Suppressor macrophage treated with lipopolysaccharide for 1 hour (primary cell): ENCODE measurements at places on chromosomes 4 and X.

DNA sequence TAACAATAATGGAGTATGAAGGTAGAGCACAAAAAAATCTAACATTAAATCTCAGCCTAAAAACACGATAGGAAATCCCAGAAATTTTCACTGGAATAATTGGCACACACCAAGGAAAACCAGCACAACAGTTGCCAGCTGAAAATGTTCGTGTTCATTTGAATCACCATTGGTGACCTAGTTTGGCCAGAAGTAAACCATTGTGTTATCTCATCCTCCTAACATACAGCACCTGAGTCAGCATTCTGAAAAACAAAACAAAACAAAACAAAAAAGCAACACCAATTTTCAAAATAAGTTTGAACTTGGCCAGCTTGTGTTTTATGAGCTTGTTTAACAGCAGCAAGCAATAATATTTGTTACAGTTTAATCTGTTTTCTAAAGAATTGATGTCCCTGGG lies 41.1 kb downstream of the UCHL1 start:
- DNase-seq: no peak

DNA sequence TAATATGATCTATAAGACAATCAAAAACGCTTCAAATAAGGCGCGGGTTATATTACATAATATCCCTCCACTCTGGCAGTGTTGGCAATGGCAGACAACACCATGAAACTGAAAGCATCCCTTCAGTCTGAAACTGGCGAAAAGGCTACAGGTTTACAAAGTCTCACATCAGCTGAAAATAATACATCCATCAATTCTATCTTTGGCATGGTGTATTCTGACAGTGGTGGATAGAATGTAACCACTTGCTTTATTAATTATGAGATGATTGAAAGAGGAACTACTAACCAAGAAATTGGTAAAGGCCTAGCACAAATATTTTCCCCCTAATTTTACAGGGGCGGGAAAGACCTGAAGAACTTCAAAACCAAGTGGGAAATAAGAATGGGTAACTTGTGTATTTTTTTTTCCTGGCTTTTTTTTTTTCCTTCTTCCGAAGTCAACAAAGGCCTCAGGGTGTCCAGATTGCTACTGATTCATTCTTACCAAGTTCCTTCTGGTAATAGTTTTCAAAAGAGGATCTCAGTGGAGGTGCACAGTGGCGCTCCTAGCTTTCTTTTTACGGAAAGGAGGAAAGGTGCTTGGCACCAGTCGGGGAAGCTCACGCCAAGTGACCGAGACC lies 728 bp downstream of the UBA6 start:
- DNase-seq: peak; percentile 50

GRCh38 chr4:75698963-75699228 lies 25.5 kb upstream of the USO1 start:
- peak; percentile 4 for DNase-seq

- DNase-seq: no peak
These were observed 5.6 kb downstream of the G6PD start for GRCh38 chrX:154540897-154541535.

GRCh38 chrX:120468479-120468824 lies 644 bp downstream of the LAMP2 start:
- no peak for DNase-seq

- DNase-seq: no peak
These were observed 279.7 kb upstream of the FSTL5 start for GRCh38 chr4:162443510-162443909.

DNA sequence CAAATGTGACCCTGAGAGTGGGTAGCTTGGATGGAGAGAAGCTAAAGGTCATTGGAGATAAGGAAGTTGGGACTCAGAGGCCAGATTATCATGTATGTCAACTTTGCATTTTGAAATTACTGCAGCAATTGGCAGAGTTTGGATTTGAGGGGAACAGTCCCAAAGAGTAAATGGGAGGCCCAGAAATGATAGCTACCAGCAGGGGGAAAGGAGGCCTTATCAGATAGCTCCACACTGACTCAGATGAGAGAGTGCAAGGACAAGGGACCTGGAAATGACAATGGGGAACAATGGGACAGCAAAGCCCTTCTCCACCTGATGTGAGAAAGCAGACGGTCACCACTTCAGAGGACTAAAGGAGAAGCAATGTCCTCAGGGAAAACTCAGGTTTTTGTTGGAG lies 201.5 kb upstream of the JADE1 start:
- DNase-seq: no peak

GRCh38 chr4:1235381-1236102 lies 13.4 kb downstream of the CTBP1 start:
- DNase-seq: no peak

- no peak for DNase-seq
These were observed 66.6 kb downstream of the ATXN3L start for GRCh38 chrX:13253223-13253622.

DNA sequence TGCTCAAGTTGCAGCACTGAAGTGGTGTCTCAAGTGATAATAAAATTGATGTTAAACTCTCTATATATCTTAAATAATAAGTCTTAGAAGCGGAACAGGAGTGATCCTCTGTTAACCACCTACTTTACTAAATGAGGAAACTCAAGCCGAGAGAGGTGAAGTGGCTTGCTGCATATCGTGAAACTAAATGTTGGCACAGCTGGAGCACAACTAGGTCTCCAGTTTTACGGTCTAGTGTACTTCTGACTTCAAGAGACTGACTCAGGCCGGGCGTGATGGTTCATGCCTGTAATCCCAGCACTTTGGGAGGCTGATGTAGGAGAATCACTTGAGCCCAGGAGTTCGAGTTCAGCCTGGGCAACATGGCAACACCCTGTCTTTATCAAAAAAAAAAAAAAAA lies 35.5 kb upstream of the PLS3 start:
- no peak for DNase-seq

- no peak for DNase-seq
These were observed 1025.5 kb downstream of the STIM2 start for GRCh38 chr4:27886120-27886519.

GRCh38 chr4:16000708-16001483 lies 37.9 kb upstream of the FGFBP2 start:
- no peak for DNase-seq

DNA sequence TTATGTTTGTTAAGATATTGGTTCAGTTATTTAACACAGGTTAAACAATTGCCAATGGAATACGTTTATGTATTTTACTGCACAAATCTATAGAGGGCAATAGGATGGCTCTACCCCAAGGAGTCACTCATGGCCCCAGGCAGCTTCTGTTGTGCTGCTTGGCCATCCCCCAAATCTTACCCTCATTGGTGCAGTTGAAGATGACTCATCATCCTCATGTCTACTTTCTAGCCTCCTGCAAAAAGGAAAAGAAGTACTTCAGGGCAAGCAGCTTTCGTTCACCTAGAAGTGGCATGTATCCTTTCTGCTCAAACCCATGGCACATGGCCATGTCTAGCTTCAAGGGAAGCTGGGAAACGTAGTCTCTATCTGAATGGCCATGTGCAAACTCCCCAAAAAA lies 14.2 kb downstream of the PHOX2B start:
- DNase-seq: no peak

DNA sequence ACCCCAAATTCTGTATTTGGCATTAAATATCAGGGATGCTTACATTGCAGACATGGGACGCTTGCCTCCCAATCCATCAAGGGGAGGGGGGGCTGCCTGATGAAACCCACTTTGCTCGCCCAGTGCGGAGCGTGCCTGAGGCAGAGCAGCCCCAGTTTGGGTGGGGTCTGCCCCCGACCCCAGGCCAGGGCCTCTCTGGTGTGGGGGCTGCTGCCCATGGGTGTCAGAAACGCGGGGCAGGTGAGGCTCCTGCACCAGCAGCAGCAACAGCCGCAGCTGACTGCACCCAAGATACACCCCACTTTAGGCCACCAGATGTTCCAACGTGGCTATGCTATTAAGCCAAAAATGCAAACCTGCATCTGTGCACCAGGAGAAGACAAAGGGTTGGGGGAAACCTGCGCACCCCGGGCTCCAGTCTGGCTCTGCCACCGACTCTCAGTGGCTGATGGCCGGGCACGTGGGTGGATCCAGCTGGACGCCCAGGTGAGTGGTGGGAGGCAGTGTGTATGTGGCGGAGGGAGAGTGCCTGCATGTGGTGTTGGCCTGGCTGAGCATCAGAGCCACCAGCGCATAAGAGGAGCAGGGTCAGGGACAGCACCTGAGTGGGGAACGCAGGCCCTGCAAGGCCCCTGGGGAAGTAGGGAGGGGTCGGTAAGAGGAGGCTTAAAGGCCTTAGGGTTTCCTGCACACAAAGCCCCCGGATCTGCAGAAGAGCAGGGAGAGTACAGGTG lies 86.2 kb downstream of the ABLIM2 start:
- no peak for DNase-seq

DNA sequence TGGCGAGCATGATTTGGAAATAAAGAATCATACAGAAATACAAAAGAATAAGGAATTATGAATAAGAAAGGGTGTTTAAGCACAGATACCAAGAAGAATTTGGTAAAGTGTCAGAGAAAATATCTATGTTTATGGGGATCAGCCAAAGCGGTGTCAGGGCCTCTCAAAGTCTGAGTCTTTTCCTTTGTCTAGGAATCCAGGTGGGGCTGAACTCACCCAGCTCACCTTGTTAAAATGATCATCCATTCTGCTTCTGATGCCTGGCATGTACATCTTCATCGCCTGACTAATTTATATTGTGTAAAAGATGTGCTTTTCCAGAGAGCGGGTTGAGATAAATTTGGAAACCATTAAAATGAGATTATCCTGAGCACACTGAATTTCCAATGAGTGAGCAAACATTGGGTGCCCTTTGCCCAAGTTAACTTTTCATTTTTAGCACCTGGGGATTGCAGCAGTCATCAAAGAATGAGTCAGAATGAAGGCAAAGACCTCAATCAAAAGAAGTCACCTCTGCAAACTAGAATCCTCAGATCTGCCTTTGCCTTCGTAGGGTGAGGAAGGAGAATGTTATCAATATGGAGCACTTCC lies 141.9 kb upstream of the ANXA3 start:
- no peak for DNase-seq

GRCh38 chr4:40515398-40516293 lies 114.0 kb downstream of the RBM47 start:
- peak; percentile 63 for DNase-seq

GRCh38 chr4:167222099-167222498 lies 12.2 kb downstream of the SPOCK3 start:
- peak; percentile 79 for DNase-seq

DNA sequence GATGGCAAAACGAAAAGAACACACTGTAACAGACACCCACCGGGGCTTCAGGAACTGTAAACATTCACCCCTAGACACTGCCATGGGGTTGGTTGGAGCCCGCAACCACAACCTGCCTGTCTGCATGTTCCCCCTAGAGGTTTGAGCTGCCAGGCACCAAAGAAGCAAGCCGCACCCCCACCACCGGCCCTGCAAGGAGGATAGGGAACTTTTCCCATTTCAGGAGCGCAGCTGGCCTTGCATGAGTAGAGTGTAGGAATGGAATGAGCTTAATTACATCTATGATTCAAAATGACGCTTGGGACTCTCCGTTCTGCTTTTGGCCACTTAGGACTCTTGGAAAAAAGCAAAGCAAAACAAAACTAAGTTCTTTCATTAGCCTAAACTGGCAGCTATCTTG lies 243.6 kb upstream of the CTSO start:
- no peak for DNase-seq

DNA sequence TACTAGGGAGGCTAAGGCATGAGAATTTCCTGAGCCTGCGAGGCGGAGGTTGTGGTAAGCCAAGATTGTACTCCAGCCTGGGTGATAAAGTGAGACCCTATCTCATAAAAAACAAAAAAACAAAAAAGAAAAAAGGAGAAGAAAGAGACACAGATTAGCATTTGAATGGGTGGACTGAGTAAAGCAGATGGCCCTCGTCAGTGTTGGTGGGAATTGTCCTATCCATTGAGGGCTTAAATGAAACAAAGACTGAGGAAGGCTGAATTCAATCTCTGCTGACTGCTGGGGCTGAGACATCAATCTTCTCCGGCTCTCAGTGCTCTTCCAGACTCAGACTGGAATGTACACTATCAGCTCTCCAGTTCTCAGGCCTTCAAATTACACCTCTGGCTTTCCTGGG lies 136.8 kb downstream of the SLC7A11 start:
- DNase-seq: no peak

DNA sequence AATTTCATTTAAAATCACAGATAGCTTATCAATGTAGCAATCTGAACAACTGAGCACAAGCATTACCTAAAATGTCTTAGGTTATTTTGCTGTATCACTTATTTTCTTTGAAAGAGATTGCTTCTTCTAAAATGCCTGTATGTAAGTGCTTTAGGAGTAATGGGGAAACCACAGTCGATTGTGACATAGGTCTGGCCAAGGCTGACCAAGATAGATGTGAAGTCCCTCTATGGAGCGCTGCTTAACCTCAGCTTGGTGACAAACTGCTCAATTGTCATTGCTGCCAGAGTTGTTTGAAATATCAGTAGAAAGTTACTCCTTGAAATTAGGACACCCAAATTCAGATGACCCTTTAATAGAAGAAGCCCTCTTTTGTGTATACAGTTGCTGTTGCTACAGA lies 401.9 kb upstream of the NDST4 start:
- peak; percentile 35 for DNase-seq

- peak; percentile 81 for DNase-seq
These were observed 964 bp upstream of the HMGB2 start for GRCh38 chr4:173334891-173335752.

- DNase-seq: peak; percentile 65
These were observed 133.8 kb downstream of the PALLD start for GRCh38 chr4:168630445-168631187.

GRCh38 chrX:10399043-10399741 lies 221.2 kb downstream of the MID1 start:
- no peak for DNase-seq

DNA sequence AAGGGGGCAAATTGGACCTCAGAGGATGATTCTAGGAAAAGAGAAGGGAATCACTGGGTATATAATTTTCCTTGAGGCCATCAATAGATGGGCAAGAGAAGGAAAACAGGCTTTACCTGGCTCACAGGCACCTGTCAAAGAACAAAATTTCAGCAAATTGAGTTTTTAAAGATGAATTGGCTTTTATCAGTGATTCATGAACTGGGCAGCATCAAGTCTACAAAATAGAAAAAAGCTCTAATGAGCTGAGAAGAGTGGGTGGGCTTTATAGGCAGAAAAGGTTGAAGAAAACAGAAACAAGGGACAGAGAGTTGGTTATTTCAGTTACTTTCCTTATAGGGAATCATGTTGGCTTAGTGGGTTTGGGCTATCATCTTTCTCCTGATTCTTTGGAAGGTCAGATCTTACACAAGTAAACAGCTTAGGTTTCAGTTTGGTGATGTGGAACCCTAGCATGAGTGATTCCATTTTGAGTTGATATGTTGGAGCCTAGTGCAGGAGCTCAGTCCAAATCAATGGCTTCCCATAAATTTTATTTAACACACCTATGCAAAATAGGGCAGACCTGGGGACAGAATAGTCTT lies 120.7 kb upstream of the MED14 start:
- DNase-seq: no peak

- DNase-seq: no peak
These were observed 7.7 kb downstream of the SCML1 start for GRCh38 chrX:17744896-17745523.

DNA sequence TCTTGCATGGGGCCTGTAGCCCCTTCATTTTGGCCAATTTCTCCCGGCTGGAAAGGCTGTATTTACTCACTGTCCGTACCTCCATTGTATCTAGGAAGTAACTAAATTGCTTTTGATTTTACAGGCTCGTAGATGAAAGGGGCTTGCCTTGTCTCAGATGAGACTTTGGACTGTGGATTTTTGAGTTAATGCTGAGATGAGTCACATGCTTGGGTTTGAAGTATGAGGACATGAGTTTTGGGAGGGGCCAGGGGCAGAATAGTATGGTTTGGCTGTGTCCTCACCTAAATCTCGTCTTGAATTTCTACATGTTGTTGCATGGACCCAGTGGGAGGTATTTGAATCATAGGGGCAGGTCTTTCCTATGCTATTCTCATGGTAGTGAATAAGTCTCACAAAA lies 407.6 kb upstream of the NDST3 start:
- no peak for DNase-seq
